ENCODE measurements at places on chromosomes 12 and 14. TPM values are rescaled to one million over a fixed set of nuclear protein-coding genes. Genes with fewer than 3 reads are reported as not detected.
A peak's percentile ranks its signal among the peaks of the same experiment; 100 is the strongest.

DNA sequence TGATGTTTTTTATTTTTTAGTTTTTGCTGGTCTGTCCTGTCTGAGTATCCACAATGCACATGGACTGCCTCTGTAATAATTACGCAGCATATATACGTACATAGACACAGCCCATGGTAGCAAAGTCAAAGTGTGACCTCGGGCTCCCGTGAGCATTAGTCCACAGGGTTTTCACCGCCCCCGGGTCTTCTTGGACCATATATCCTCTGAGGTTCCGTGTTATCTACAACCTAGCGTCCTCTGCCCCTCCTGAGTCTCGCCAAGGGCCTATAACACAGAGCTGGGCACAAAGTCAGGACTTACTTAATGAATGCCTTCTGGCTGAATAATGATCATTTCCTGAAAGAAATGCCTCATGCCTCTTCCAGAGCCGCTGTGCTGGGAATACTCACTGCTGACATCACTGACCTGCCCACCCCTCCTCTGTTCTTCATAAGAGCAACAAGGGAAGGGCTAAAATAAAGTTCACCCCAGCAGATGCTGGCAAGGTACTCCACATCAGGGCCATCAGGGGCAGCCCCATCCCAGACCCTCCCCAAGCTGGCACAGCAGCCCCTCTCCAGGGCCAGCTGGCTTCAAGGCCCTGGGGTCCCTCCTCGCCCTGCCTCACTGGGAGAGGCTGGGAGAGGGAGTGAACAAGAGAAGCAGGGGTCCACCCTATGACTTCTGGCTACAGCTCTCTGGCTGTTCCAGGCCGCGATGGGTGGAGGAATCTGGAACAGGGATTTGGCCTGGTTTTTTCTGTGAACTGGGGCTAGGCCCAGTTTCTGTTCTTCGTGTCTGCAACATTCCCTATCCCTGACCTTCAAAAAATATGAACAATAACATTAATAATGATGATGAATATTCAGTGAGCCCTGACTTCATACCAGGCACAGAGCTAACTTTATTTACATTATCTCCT, 7.9 kb downstream of the HDAC7 start:
- DNase-seq = no peak

GRCh38 chr12:106275458-106275857, 27.1 kb upstream of the TCP11L2 start:
- DNase-seq = no peak

DNA sequence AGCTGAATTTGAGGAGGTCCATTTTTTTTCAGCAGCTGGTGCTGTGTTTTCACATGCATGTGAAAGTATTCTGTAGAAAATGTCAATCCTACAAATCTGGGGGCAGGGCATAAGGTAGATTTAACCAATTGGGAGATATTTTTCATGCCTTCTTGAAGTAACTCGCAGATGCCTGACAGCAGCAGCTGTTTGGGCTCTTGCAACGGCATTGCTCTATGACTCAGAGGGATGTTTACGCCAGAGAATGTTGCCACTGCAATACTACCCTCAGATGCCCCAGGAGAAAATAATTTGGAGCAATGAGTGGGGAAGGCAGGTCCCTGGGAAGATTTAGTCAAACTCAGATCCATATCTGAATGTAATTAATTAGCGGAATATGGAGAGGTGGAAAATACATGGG, 42.5 kb upstream of the MYBPC1 start:
- peak; percentile 4 for DNase-seq

GRCh38 chr12:62817556-62818271, 117.2 kb downstream of the PPM1H start:
- DNase-seq = no peak

DNA sequence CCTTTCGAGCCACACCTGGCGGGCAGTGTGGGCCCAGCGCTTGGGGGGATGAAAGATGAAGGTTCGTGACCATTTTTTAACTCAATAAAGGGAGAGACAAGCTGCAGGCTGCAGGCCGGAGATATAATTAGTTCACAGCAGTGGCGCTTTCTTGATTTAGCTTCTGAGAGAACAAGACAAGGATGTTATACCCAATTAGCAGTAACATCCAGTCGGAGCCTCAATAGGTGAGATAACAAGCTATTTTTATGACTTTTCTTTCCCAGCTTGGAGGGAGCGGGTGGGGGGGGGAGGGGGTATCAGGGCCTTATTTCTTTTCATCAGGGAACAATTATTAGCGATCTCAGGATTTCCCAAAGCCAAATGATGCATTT, 9.1 kb downstream of the FAM222A start:
- DNase-seq = no peak

DNA sequence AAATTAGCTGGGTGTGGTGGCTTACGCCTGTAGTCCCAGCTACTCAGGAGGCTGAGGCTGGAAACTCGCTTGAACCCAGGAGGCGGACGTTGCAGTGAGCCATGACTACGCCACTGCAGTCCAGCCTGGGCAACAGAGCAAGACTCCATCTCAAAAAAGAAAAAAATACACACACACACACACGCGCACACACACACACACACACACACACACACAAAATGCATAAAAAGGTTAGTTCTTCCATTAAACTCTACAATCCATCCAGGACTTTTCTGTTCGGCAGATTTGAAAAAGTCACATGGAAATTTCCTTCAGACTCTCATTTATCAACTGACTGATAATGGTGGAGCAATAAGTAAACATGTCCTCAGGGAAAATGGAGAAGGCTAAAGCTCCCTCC, 9.2 kb upstream of the VPS33A start:
- no peak for DNase-seq

- no peak for DNase-seq
These were observed 74.7 kb downstream of the DDX51 start for GRCh38 chr12:132069336-132069985.

DNA sequence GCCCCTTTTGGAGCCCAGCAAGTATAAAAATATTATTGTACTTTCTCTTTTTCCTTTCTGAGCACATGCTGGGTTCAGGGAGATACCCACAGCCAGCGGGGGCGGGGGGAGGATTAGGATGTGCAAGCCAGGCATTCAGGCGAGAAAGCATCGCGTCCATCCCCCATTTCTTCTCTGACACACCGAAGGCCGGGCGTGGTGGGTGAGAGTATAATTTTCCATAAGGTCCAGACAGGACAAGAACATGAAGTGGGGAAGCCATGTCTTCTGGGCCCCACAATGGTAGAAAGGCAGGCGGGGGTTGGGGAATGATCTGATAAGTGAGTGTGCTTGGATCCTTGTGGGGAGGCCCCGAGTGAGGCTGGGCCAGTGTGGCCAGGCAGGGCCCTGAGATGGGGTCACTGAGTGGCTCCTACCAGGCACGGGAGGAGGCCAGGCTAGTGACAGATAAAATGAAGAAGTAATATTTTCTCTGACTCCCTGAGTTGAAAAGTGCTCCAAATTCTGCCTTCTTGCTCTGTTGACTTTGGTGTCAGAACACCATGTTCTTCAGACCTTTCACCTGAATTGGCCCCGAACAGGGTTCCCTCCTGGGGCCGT, 10.7 kb upstream of the LRTM2 start:
- no peak for DNase-seq

DNA sequence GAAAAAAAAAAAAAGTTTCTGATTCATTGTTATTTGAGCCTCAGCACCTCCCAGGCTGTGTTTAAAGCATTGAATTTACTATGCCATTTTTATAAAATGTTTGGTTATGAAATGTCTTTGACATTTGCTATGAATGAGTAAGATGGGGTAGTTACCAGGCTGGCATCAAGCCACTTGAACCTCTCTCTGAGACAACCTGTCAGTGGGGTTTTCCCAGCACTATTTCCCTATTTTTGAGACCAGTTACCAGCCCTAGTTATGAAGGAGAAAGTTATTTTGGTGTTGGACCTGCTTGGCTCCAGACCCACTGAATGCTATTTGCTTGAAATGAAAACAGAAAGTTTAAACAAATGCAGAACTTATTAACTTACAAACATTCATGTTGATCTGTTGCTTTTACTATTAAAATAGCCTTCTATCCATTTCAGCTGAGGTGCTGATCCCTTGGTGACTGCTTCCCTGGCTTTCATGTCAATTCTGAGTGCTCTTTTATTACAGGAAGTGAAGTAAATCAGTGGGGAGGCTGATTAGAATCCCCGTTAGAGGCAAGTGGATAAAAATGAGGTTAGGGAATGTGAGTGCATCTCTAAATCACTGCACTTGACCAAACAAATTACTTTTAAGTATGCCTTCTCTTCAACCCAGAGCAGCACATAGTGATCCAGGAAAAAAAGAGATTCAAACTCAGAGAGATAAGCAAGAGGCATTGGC, 37.8 kb downstream of the LLPH start:
- no peak for DNase-seq

DNA sequence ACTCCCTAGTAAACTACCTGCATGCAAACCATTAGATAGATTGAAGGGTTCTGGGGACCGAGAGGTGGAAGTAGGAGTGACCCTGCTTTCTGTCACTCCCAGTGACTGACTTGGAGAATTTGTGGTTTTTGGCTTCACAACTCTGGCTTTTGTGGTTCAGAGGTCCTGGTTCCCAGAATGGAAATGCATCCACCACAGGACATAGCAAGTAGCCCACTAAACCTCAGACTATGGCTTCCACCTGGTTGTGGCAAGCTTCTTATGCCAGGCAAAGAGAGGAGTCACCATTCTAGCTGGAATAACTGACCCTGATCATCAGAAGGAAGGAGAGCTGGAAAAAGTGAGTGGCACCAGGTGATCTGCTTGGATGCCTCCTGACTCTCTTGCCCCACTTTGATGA, 162.4 kb upstream of the TMEM260 start:
- DNase-seq = no peak

GRCh38 chr12:106771425-106771824, 3.1 kb upstream of the RIC8B start:
- DNase-seq = no peak

- DNase-seq = no peak
These were observed 97.2 kb upstream of the SFSWAP start for GRCh38 chr12:131613678-131614077.

DNA sequence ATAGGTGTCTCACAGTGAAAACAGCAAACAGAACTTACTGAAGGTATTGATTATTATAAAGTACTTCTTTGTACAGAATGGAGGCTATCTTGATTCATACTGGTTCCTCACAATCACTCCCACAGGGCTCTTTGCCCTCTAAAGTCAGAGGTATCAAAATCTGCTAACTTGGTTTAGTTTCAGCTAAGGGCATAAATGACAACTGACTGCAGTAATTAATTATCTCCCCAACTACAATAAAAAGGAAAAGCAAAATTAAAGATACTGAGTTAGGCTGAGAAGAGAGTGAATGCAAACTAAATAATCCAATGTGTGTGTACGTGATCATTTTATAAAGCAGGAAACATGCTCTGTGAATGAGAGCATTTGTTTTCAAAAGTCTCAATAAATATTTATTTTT, 338.7 kb downstream of the ACSS3 start:
- DNase-seq = no peak

DNA sequence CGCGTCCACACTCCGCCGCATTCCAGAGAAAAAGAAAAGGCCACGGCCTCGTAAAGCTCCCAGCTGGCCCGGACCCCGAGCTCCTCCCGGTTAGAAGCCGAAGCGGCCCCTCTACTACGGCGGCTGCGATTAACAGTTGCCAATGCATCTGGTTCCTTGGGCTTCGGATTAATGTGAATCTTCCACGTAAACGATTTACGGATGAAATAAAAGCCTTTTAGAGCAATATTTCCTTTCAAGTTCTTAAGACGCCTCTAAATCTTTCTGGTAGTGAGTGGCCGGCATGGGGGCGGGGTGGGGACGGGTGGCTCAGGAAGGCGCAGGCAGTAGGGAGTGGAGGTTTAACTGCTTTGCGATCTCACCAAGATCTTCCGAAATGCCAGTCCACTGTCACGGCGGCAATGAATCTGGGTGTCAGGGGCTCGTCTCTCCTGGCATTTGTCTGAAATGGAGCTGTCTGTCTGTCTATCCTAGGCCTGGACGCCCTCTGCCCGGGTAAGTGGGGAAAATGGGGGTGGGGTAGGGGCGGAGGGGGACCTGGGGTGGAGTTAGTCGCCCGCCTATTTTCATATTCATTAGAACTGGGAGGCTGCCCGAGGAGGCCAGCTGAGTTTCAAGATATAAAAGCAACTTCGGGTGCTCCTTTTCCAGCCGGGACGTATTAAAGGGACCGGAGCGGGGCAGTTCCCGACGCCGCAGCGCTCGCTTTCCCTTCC, 413 bp upstream of the ALX1 start:
- DNase-seq = no peak

DNA sequence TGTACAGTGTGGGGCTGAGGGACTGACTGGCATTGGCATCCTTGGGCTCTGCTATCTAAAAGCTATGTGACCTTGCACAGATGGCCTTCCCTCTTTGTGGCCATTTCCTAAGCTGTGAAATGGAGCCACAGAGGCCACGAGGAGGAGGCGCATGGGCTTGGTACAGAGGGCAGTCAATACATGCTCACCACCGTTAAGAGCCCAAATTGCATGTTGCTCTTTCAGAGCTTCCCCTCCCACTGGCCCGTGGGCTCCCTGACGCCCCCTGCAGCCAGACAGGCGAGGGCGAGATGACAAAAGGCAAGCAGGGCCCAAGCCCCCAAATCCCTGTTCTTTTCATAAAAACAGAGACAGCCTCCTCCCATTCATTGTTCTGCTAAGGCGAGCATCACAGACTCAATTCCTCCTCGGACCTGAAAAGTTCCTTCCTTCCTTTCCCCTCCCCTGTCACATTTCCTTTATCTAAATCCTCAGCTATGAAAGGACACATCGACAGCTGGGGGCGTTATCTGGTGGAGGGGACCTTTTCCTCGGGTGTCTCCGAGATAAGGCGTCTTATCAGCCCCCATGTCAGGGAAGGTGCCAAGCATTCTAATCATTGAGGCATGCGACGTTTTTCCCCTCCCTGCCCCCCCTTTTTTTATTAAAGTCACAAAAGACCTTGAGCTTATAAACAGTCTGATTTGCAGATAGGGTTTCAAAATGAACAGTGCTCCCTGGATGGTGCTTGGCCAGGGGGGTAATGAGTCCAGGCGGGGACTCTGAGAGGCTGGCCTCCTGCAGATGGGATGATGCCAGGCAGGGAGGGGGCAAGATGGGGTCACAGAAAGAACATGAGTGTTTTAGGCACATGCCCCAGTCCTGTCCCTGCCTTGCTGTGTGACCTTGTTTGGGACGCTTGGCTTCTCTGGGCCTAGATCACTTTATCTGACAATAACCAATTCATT, 26.4 kb downstream of the FAM222A start:
- peak; percentile 29 for DNase-seq

Gene SMCO2
- not detected for total RNA-seq

Gene ACSM4
- total RNA-seq = not detected

Gene AHNAK2
- 3.6 TPM for total RNA-seq

Gene CEP128
- total RNA-seq = 7.8 TPM

Gene SERPINA12
- total RNA-seq = not detected

Gene PAH
- total RNA-seq = 39.6 TPM

Gene KLRD1
- 0.78 TPM for total RNA-seq

Gene VEZT
- 50.8 TPM for total RNA-seq

Gene ASIC1
- 0.52 TPM for total RNA-seq

Gene INHBC
- total RNA-seq = not detected

Gene CD163
- 85.6 TPM for total RNA-seq

Measured in body of pancreas (tissue), 4 donors.